ENCODE measurements at places on chromosomes 1 and 21. TPM values are rescaled to one million over a fixed set of nuclear protein-coding genes. Genes with fewer than 3 reads are reported as not detected.

DNA sequence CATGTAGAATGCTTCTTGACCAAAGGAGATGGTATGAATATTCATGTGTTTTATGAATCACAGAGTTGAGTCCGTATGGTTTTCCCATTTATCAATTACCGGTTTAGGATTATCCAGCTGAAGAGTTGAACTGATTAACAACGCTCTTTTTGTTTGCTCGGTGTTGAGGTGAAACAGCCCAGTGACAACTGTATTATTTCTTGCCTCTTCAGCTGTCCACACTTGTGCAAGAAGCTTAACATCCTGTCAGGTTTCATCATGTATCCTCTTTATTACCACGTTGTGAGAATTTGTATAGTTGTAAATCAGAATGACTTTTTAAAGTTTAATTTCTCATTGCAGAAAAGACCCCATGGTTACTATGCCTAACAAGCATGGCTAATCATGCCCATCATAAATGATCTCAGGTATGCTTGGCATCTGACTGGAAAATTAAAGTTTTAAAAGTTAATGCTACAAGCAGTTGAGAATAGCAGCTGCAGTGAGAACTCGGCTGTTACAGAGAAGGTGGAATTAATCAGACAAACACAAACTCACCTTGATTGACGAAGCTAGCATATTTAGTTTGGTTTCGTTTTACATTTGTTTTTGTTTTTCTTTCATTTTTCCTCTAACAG is 563.2 kb upstream of the ADGRL2 start:
- no peaks in the 10 kb centered on the region for H3K36me3 ChIP-seq
- no peak overlapping the region for H3K27ac ChIP-seq
- H3K4me1 ChIP-seq = no peaks in the 10 kb centered on the region
- H3K4me3 ChIP-seq = no peak overlapping the region
- no peak for DNase-seq

- no peaks in the 10 kb centered on the region for H3K4me1 ChIP-seq
- H3K4me3 ChIP-seq = no peak overlapping the region
- no peaks in the 10 kb centered on the region for H3K27me3 ChIP-seq
- H3K36me3 ChIP-seq = peaks cover 51% of the 10 kb centered on the region
- no peak for DNase-seq
Measured at GRCh38 chr1:180988253-180988752, 34.4 kb downstream of the STX6 start.

CA14 gene
- total RNA-seq = not detected

GRCh38 chr1:208528578-208529240 is 284.5 kb upstream of the PLXNA2 start:
- H3K4me1 ChIP-seq = no peaks in the 10 kb centered on the region

All from activated naive CD4-positive, alpha-beta T cell treated with anti-CD3 and anti-CD28 coated beads for 36 hours (primary cell).